GF-D8 (cell line): ENCODE measurements at places on chromosomes 3 and 15.

DNA sequence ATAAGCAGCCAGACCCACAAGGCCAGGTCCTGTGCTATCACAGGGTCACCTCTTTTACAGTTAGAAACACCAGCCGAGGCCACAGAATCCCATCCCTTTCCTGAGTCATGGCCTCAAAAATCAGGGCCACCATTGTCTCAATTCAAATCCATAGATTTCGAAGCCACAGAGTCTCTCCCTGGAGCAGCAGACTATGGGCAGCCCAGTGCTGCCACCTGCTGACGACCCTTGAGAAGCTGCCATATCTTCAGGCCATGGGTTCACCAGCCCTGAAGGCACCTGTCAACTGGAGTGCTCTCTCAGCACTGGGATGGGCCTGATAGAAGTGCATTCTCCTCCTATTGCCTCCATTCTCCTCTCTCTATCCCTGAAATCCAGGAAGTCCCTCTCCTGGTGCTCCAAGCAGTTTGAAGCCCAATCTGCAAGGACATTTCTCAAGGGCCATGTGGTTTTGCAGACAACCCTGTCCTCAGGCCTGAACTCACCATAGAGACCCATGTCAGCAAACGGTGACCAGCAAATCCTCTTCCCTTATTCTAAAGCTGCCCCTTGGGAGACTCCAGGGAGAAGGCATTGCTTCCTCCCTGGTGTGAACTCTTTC, 39.6 kb downstream of the TGM4 start:
- no peak for DNase-seq

- DNase-seq = no peak
Measured at GRCh38 chr15:29233566-29233965, 36.1 kb downstream of the NSMCE3 start.

DNA sequence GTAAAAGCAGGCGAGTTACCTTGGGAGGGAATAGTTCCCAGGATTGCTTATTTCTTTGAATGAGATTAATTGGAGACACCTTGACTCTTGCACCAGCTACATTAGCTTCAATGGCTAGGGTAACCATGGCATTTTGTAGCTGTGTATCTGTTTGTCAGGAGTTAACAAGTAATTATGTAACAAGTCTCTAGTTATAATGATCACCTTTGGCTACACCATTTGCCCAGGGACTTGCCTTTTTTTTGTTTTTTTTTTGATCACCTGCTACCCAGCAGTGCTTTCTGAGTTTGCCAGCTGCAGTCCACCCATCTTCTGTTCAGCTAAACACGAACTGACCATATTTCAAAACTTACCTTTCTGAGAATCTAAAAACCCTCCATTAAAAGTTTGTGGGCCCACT, 2.2 kb downstream of the MED12L start:
- DNase-seq = no peak

DNA sequence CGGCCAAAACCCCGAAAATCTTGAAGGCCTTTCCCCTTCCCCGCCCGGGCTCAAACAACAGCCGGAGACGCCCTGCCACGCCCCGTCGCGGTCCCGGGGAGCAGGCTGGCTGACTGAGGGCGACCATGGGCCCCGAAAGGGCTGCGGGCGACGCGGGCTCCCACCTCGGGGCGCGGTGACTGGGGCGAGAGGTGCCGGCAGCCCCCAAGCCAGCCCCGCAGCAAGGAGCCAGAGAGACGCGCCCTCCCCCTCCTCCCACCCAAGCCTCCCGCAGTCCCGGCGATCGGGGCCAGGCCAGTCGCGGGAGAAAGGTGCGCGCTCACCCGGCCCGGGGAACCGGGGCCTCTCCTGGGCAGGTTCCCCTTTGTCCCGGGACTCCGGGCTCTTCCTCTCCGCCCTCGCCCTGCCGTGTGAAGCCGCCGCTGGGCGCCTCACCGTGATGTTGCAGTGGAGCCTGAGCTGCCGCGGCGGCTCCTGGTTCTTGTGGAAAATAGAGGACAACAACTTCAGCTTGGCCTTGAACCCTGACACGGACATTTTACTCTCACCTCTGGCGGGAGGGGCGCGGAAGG, 30.6 kb upstream of the ZSCAN2 start:
- DNase-seq = no peak

GRCh38 chr15:65981837-65982626, 112.7 kb downstream of the RAB11A start:
- no peak for DNase-seq

GRCh38 chr15:91311986-91312385, 211.9 kb downstream of the SV2B start:
- peak; percentile 41 for DNase-seq

DNA sequence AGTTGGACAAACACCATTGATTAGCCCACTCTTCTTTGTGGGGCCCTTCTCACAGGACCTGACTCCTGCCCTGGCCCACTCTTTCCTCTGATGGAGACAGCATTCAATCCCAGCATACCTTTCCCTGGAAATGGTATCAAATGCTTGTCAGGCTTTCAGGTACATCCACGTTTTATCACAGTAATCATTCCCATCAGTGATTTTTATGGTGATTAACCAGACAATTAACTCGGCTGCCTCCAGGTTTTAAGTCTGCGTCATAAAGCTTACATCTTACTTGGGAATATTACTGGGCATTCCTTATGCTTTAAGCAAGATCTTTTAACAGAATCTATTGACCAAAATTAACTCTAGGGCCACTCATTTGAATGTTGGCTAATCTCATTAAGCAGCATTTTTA, 33.4 kb downstream of the LRRK1 start:
- no peak for DNase-seq

GRCh38 chr3:107994181-107994580, 96.7 kb downstream of the CD47 start:
- DNase-seq = no peak

GRCh38 chr3:69122403-69122802, at the start of gene LMOD3:
LMOD3 (minus strand) TSS chr3:69122595; CDS start chr3:69122386, 209 bp downstream.
- no peak for DNase-seq
